ENCODE measurements at places on chromosomes 3 and 15.

DNA sequence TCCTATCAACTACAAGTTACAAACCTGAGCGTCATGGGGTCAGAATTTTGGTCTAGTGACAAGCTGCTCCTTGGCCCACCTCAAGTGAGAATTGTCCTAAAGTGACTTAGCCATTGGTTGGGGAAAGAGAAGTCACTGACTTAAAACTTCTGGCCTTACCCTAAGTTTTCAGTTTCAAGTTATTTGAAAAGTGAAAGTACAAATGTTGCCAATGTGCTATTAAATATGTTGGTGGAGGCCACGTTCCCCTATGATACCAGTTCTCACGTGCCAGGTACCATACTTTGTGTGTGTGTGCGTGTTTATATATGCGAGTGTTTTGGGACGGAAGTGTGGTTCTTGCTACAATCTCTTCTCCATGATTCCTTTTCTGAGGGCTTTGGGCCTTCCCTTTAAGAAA, 22.6 kb upstream of the RASGRP1 start:
- no peak for DNase-seq

- DNase-seq: no peak
These were observed 200.1 kb upstream of the GAP43 start for GRCh38 chr3:115423170-115423569.

GRCh38 chr3:124014366-124014942, 22.5 kb upstream of the ROPN1 start:
- DNase-seq: no peak

DNA sequence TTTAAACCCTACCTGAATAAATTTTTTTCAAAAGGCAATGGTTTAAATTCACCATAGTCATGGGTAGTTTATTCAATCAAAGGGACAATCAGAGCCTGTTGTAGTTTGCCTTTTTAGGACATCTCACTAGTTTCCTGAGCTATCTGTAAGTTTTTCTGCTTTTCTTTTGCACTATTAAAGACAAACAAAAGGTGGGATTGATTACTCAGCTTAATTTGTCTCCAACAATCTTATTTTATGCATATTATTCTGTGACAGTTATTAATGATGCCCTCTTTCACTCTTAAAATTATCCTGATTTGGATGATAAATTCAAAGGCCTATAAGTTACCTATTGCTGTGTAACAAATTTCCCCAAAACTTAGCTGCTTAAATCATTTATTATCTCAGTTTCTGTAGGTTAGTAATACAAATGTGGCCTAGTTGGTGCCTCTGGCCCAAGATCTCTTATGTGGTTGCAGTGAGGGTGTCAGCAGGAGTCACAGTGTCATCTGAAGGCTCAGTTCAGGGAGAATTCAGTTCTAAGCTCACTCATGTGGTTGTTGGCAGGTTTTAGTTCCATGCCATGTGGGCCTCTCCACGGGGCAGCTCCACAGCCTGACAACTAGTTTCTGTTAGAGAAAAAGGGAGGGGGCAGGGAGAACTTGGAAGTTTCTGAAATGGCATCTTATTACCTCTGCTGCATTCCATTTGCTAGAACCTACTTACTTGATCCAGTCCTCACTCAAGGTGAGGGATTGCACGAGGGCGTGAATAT, 16.0 kb downstream of the ARMC8 start:
- no peak for DNase-seq

GRCh38 chr3:146156666-146157314, 4.2 kb downstream of the PLOD2 start:
- no peak for DNase-seq

- peak; percentile 6 for DNase-seq
These were observed 127.8 kb upstream of the P2RY1 start for GRCh38 chr3:152706991-152707713.

GRCh38 chr3:57227930-57228751, 612 bp downstream of the APPL1 start:
- DNase-seq: peak; percentile 58

Measured in right lung (tissue), 10 donors.